Skeletal muscle cell (primary cell): ENCODE measurements at places on chromosomes 6 and 20.

DNA sequence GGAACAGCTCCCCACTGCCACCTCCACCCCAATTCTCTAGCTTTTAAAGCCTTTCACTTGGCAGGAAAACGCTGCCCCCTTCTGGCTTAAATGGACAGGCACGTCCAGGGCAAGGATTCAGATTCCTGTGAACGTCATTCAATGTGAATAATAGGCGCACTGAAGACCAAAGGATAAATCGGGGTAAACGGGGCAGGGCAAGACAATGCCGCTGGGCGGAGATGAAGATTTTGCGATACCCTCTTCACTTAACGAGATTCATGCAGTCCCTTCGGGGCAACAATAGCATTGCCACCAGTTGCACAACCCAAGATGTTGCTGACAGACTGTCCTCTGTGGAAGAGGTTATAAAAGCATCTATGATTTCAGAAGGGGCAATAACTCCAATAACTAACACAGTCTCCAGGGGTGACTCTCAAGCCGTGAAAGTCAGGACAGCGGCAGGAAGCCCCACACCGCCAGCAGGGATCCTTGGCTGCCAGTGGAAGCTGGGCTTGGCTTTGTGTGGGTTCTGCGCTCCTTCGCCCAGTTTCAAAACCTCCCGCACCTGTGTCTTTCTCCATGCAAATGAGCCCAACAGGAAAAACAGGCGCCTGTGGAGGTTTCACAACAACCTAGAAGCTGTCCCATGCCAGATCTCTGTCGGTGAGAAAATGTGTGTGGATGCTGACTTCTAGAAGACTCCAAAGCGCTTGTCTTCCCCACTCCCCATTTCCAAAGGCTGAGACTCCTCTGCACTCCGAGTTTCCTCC lies 291.8 kb downstream of the BMP7 start:
- peak; percentile 1 for DNase-seq

GRCh38 chr6:104705916-104706442 lies 153.7 kb downstream of the HACE1 start:
- DNase-seq = no peak

GRCh38 chr20:58822748-58823730 lies 27.7 kb downstream of the GNAS-AS1 start:
- DNase-seq = no peak

DNA sequence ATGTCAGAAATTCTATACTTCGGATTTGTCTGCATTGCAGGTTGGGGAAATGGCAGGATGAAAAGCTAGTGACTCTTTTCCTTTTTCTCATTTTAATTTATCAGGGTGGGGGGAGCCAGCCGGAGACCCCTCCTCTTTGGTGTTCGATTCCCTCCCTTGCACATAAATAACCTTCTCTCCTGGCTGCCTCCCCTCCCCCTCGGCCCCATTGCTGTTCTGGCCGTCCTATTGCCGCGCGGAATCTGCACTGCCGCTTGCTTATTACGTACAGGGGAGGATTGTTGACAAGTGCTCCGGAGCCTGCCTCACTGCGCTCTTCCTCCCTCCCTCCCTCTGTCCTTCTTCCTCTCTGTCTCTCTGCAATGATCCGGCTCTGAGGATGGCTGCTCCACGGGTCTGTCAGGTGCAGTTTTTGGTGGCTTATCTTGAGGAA lies 154.7 kb downstream of the JARID2 start:
- DNase-seq = no peak

DNA sequence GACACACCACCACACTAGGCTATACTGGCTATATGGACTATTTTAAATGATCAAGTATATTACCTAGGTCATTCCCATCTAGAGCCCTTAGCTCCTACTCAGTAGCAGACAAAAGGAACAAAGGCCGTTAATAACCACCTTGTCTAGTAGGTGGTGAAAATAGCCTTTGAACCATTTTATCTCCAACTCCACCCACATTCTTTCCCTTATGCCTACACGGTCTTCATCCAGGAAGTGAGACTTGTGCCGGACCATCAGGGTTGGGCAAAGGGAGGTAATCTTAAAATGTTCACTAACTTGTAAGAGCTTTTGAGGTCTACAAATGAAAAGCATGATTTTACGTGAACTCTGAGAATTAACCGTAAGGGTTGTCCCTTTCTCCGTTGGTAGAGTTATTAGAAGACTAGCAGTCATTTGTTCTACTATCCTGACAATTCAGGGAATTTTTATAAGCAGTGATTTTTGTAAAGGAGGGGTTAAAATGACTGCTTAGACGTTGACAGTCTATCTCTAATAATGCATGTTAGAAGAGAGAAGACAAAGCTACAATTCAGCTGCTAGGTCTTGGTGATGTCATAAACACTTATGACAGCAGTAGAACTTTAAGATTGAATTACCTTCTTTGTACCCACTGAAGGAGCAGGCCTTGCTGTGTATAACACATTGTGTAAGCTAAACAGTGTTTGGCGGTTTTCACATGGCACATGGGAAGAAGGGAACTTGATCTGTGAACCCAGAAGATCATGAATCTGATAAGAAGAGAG lies 371.8 kb upstream of the JAG1 start:
- DNase-seq = no peak
